ENCODE measurements at places on chromosomes 6 and 20. TPM values are rescaled to one million over a fixed set of nuclear protein-coding genes. Genes with fewer than 3 reads are reported as not detected.

GRCh38 chr6:158256746-158257424, 55.4 kb upstream of the TULP4 start:
- no peak for DNase-seq

DNA sequence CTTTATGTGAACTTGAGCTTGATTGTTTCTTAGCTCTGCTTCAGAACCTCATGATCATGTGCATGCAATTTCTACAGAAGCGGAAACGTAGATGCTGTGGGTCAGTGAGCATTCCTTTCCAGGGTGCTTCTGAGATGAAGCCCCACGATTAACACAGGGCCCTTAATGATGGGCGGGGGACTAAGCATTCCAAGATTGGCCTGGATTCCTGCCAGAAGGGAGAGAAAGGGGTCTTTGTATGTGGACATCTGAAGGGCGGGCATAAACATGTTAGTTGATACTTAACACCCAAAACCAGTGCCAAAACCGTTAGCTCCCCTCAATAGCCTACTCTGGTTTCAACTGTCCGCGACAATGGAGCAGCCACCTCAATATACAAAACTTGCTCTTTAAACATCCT, 46.9 kb upstream of the POU3F2 start:
- DNase-seq, result no peak

GRCh38 chr6:136643850-136644596, 93.8 kb upstream of the MAP7 start:
- DNase-seq, result peak; percentile 90

DNA sequence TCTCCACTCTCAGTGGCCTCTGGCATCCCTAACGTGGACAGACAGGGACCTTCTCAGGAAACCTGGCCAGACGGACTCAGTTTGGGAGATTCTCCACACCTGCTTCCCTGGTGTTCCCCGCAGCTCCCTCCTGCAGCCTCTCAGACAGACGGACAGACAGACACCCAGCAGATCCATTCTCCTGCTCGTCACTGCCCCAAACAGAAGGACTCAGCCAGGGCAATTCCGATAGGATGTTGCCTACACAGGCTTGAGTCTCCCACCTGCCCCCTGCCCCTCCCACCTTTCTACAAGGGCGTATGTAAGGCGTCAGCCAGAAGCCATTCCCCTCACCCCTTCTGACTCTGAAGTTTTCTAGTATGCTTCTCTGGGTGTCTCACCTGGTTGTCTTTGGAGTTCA, 428 bp downstream of the CCM2L start:
- no peak for DNase-seq

DNA sequence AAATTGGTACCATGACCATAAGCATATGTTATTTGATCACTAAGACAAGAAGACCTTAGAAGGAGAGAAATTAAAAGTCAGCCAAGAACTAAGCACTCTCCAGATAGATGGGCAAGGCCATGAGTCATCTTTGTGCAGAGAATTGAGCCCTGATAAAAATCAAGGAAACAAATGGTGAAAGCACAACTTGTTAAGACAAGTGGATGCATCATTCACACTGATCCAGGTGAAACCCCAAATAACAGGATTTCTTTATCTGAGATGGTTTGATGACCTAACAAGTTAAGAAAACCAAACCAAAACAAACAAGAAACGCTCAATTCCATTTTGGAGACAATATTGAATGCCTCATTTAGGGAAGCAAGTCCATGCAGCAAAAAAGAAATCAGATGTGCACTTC, 121.6 kb downstream of the ADAT2 start:
- no peak for DNase-seq

- DNase-seq, result peak; percentile 22
Measured at GRCh38 chr6:106142876-106143431, 56.8 kb downstream of the PRDM1 start.

- no peak for DNase-seq
Measured at GRCh38 chr20:38932457-38933120, 6.4 kb downstream of the FAM83D start.

- DNase-seq, result no peak
Measured at GRCh38 chr6:149440735-149441671, 40.9 kb downstream of the SUMO4 start.

GRCh38 chr6:38573801-38574395, 65.8 kb downstream of the BTBD9 start:
- DNase-seq, result no peak

- DNase-seq, result no peak
Measured at GRCh38 chr6:161436106-161436876, 162.4 kb upstream of the AGPAT4 start.

DNA sequence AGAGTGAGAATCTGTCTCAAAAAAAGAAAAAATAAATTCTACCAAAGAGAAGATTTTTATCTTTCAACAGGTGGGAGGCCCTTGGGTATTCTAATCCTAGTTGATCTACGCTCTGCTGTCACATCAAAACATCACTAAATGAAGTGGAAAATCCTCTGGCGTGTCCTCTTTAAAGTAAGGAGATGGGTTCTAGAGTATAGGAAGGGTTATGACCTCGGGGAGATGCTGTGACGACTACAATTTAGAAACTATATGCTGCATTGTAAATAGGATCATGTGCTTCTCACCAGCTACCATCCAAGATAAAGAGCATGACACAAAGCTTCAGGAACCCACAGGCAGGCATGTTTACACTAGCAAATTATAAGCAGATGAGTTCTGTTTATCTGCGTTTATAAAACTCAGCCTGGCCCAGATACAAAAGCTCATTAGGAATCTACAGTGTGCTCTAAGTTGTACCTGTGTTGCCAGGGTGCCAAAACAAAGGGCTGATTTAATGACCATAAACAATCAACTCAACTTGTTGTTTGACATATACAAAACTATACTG, 197.1 kb upstream of the PLN start:
- no peak for DNase-seq

DNA sequence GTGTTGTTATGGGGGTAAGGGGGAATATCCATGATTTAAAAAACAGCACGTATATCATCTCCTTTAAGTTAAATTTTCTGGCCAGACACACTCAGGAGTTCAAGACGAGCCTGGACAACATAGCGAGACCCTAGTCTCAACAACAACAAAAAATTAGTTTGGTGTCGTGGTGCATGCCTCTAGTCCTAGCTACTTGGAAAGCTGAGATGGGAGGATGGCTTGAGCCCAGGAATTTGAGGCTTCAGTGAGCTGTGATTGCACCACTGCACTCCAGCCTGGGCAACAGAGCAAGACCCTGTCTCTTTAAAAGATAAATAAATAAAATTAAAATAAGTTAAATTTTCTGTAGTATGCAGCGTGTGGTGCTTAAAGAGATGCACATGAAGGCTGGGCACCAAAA, 31.5 kb upstream of the SRSF6 start:
- DNase-seq, result no peak

DNA sequence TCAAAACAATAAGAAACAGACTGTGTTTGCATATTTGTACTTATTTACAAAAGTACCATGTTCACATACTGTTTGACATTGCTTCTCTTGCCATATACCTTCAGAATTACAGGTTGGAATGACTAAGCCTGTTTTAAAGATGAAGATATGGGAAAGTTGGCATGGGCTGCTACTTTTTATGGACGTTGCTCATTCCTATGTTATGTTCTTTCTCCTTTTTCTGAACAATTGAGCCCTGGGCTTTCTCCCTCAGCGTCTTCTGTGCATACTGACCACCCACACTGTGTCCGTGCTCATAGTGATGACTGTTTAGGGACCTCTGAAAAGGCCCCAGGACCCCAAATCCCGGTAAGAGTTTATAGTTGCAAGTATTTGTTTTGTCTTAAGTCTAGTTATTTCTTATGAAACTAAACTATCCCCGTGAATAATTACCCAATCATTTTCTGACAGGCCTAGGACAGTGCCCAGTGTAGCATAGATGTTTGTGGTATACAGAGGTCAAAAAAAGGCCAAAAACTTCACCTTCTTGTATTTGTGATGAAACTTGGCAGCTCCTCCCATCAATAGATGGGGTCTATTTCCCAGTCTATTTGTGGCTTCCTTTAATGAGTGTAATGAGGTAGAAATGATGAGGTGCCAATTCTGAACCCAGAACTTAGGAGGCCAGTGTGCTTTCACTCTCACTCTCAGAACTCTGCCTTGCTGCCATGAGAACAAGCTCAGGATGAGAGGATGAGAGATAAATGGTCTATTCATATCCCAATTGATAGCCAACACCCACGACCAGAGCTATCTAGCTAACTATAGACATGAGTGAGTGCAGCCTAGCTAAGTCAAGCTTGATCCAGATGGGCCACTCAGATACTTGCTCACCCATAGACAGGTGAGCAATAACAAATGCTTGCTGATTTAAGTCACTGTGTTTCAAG, 40.9 kb downstream of the GSTA4 start:
- DNase-seq, result no peak

DNA sequence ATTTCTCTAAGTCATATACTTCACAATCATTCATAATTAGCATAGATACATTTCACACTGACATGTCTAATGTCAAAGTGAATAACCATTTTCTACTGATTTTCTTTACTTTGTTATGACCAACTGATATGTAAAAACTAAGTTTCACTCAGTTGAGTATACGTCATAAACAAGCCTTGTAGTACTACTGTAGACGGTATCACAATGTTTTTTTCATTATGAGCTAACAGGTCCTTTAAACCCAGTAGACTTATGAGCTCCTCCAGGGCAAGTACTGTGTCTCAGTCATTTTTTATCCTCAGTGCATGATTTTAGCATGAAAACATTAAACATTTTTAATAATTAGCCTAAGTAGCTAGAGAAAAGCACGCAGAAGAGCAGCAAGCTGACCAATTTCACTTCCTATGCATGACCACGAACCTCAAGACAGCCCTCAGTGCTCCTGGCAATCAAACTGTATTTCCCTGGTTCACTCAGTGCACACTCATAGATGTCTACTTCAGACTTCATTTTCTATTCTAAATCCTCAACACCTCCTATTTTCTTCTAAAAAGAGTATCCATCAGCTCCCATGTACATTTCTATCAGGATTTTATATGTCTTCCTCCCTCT, 32.0 kb upstream of the TFAP2D start:
- DNase-seq, result no peak

Gene NKAIN4
- total RNA-seq, result not detected

Gene ARG1
- not detected for total RNA-seq

Gene NOX3
- total RNA-seq, result not detected

Gene GPR6
- total RNA-seq, result not detected

Gene KHDRBS2
- not detected for total RNA-seq
